ENCODE measurements at places on chromosomes 2 and 18.

- no peak overlapping the region for H3K4me3 ChIP-seq
- H3K36me3 ChIP-seq: no peaks in the 10 kb centered on the region
- no peaks in the 10 kb centered on the region for H3K27me3 ChIP-seq
- H3K27ac ChIP-seq: peak overlapping the region; percentile 22
- H3K4me1 ChIP-seq: peaks cover 25% of the 10 kb centered on the region
These were observed 25.0 kb upstream of the SLC14A2 start for GRCh38 chr18:45590036-45590886.

DNA sequence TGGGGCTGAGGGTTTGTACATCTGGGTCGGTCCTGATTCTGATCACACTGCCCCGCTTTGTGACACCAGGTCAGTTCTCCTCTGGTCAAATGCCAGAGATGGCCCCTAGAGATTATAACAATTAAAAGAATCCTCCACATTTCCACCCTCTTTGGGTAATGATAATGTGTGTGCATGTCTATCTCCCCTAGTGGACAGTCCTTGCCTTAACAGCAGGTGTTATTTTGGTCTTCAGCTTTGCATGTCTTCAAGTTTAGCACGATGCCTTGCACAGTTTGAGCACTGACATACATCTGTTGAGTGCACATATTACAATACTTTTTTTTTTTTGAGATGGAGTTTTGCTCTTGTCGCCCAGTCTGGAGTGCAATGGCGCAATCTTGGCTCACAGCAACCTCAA lies 25.7 kb upstream of the COX7A2L start:
- no peaks in the 10 kb centered on the region for H3K36me3 ChIP-seq
- H3K27me3 ChIP-seq: no peaks in the 10 kb centered on the region
- no peak overlapping the region for H3K4me3 ChIP-seq
- peak; percentile 21 for DNase-seq

DNA sequence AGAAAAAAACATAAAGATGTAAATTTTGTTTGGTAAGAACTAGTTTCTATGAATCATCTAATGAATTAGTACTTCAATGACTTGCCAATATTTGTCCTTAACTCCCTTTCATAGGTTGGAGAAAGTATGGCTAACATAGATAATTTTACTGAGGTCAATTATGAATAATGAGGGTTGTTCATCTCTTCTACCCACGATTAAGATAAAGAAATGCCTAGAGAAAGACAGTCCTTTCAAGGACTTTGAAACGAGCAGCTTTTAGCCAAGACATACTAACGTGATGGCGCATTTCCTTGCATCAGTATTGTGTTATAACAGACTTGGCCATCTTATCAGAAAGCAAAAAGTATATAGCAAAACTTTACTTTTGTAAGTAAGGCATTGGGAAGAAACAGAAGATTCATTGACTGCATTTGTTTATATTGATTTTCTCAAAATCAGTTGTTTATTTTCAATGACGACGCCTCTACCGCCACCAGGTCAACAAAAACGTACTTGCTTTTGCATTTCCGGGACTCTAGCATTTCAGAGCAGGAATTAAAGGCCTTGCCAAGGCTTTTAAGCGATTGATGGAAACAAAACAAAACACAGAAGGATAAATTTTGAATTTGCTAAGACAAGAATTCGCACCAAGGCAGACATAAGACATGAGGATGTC lies 961 bp downstream of the RBM43 start:
- no peak for DNase-seq
- no peaks in the 10 kb centered on the region for H3K4me1 ChIP-seq
- H3K4me3 ChIP-seq: peak overlapping the region; percentile 68
- H3K27me3 ChIP-seq: no peaks in the 10 kb centered on the region

GRCh38 chr2:167732326-167732725 lies 515.1 kb downstream of the STK39 start:
- no peak overlapping the region for H3K4me3 ChIP-seq
- H3K4me1 ChIP-seq: no peaks in the 10 kb centered on the region
- H3K27me3 ChIP-seq: no peaks in the 10 kb centered on the region
- H3K36me3 ChIP-seq: no peaks in the 10 kb centered on the region
- no peak overlapping the region for H3K27ac ChIP-seq
- no peak for DNase-seq

DNA sequence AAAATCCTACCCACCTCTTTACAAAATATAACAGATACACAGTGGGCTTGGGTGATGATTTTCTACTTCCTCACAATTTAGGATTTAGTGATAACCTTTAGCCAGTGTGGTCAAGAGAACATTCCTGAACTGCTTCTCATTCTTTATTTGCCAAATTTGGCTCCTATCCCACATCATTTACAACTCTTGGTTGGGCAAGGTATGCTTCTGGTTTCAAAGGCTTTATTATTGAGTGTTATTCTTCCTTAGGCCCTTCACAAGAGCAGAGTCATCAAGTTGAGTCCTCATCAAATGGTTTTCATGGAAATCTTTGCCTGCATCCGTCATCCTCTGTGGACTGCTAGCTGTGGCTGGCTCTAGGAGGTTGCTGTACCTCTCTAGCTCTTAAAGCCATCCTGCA lies 472.0 kb upstream of the ETAA1 start:
- no peak overlapping the region for H3K27ac ChIP-seq
- H3K4me3 ChIP-seq: no peak overlapping the region
- no peaks in the 10 kb centered on the region for H3K27me3 ChIP-seq
- no peak for DNase-seq

DNA sequence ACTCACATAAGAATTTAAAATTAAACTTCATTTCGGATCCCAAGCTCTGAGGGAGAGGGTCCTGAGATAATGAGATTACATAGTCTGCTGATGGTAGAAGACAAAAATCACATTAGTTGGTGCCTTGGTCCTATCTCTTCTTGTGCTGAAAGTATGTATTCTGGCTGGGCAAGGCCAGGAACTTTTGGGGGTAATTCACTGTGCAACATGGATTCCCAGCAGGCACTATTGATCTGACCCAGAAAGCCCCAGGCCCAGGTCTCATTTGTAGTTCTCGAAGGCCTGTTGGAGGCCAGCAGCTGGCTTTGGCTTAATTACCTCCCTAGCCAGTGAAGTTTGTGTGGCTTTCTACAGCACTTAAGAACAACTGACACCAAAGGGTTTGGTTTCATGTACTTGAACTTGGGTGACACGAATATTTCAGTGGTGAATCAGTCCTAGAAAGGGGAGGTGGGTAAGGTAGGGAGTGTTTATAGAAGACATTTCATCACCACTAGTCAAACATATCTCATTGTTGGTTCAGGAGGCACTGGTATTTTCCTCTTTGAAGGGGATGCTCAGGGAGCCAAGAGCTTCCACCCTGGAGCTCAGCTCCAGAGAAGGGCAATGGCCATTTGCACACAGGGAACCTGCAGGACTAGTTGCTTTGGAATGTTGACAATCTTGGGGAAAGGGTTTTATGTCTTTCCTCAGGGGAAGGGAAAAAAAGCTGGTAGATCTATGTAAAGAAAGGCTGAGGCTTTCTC lies 217.8 kb downstream of the OSR1 start:
- no peaks in the 10 kb centered on the region for H3K36me3 ChIP-seq
- no peak overlapping the region for H3K4me3 ChIP-seq
- no peak for DNase-seq
- no peaks in the 10 kb centered on the region for H3K4me1 ChIP-seq
- H3K27ac ChIP-seq: no peak overlapping the region

DNA sequence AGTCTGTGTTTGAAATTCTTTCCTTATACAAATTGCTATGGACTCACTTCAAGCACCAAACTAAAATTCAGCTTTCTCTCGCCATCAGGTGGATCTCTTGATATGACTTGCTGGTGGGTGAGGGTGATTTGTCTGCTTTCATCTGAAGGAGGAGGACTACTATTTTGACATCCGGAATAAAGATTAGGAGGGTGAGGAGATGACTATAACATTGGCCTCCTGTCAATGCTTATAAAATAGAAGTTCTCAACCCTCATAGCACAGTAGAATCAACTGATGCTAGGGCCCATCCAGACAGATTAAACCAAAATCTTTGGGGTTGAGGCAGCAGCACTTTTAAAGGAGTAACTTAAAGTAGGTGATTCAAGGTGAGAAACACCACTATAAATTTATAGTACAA lies 120.4 kb upstream of the DNAJC10 start:
- no peak overlapping the region for H3K27ac ChIP-seq
- H3K4me1 ChIP-seq: peaks cover 49% of the 10 kb centered on the region
- H3K36me3 ChIP-seq: no peaks in the 10 kb centered on the region
- no peak for DNase-seq

DNA sequence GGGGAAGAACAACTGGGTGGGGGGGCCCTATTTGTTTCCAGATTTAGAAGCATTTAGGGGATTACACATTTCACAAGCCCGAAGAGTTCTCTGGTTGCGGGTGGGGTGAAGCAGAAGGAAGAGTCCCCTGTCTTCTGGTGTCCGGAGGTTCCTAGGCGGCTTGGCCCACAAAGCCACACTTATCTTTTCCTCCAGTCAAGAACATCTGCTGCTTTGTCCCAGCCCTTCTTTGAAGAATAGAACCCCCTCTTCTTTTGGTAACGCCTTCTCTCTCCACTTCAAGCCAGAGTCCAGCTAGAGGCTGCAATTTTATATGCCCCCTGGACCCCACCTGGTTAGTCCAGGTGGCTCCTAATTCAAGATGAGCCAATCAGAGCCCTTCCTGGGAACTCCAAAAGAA lies 15.8 kb downstream of the BOLA3 start:
- H3K36me3 ChIP-seq: peaks cover 5% of the 10 kb centered on the region
- H3K27me3 ChIP-seq: no peaks in the 10 kb centered on the region
- H3K4me3 ChIP-seq: no peak overlapping the region
- no peak overlapping the region for H3K27ac ChIP-seq

DNA sequence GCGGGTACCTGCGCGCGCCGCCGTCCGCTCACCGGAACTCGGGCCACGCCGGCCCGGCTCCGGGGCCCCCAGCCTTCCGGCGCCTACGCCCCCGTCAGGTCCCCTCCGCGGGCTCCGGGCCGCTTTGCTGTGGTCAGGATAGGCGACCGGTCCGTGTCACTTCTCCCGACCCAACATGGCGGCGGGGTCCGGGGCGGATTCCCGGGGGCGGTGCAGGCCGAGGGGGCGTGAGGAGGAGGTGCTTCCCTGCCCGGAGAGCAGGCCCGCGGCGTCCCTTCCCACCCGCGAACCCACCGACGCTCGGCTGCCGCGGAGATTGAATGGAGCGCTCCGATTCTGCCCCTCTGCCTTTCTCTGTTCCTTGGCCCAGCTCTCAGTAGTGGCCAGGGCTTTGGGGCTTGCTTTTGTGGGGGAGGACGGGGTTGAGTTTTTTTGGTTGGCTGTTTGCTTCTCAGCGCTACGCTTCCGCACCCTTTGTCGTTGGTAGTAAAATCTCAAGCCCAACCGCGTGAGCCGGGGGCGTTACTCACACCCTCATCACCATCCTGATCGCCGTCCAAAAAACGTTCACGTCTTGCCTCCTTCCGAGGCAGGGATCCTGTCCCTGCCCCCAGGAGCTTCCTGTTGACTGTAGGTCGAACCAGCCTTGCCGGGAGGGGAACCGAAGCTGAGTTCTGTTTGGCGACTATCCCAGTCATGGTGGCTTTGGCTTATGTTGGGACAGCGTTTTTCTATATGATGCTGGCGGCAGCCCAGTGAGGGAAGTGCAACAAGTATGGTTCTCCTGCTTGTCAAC lies 532 bp upstream of the YES1 start:
- peak; percentile 92 for DNase-seq
- H3K27me3 ChIP-seq: no peaks in the 10 kb centered on the region
- H3K4me3 ChIP-seq: peak overlapping the region; percentile 99
- peak overlapping the region; percentile 89 for H3K27ac ChIP-seq
- H3K36me3 ChIP-seq: no peaks in the 10 kb centered on the region

DNA sequence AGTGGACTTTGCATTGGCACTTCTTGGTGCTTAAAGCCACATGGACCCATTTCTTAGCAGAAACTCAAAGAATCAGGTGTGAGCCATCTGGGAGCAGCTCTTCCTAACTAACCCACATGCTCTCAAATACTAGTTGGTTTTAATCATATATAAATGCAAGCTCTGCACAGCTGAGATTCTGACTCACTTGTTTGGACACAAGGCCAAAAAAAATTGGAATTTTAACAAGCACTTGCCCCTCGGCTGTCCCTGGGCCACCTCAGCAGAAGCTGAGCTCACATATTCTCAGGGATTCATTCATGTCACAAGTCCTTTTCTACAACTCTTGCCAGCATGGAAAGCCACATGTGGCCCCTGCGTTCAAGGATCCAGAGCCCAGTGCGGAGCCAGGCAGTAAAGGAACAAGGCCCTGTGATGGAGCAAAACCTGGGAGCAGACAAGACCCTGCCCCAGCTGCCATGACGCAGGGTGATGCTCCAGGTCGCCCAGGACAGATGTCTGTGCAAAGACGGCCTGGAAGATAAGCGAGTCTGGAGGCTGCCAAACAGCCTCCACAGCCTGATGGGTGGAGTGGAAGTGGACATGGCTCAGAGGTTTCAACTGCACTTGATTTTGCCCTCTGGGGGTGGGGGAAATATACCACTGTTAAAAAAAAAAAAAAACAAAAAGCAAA lies 266.5 kb downstream of the EIPR1 start:
- H3K27ac ChIP-seq: no peak overlapping the region
- no peaks in the 10 kb centered on the region for H3K36me3 ChIP-seq
- H3K27me3 ChIP-seq: no peaks in the 10 kb centered on the region
- peaks cover 17% of the 10 kb centered on the region for H3K4me1 ChIP-seq
- no peak for DNase-seq

- no peak for DNase-seq
- no peaks in the 10 kb centered on the region for H3K36me3 ChIP-seq
- no peak overlapping the region for H3K4me3 ChIP-seq
- H3K4me1 ChIP-seq: peaks cover 22% of the 10 kb centered on the region
- H3K27me3 ChIP-seq: no peaks in the 10 kb centered on the region
- H3K27ac ChIP-seq: no peak overlapping the region
These were observed 475.2 kb downstream of the EPHA4 start for GRCh38 chr2:221096706-221097567.

- H3K36me3 ChIP-seq: no peaks in the 10 kb centered on the region
- H3K4me3 ChIP-seq: no peak overlapping the region
- H3K27me3 ChIP-seq: no peaks in the 10 kb centered on the region
- no peak for DNase-seq
These were observed 63.9 kb downstream of the NCAPH start for GRCh38 chr2:96399342-96400048.

- no peak overlapping the region for H3K4me3 ChIP-seq
- H3K27ac ChIP-seq: no peak overlapping the region
- H3K27me3 ChIP-seq: peaks cover 56% of the 10 kb centered on the region
- no peaks in the 10 kb centered on the region for H3K36me3 ChIP-seq
- DNase-seq: no peak
- peaks cover 12% of the 10 kb centered on the region for H3K4me1 ChIP-seq
These were observed 3.0 kb downstream of the CD8A start for GRCh38 chr2:86787736-86788135.

GRCh38 chr18:24831871-24832665 lies 371.6 kb downstream of the HRH4 start:
- H3K4me1 ChIP-seq: no peaks in the 10 kb centered on the region
- no peak for DNase-seq
- no peak overlapping the region for H3K4me3 ChIP-seq
- H3K27me3 ChIP-seq: peaks cover 7% of the 10 kb centered on the region
- H3K36me3 ChIP-seq: no peaks in the 10 kb centered on the region

All from A673 (cell line).